HS-27A (cell line): ENCODE measurements at places on chromosomes 11 and 22.

- DNase-seq = no peak
These were observed 9.9 kb upstream of the GAL start for GRCh38 chr11:68674461-68674860.

DNA sequence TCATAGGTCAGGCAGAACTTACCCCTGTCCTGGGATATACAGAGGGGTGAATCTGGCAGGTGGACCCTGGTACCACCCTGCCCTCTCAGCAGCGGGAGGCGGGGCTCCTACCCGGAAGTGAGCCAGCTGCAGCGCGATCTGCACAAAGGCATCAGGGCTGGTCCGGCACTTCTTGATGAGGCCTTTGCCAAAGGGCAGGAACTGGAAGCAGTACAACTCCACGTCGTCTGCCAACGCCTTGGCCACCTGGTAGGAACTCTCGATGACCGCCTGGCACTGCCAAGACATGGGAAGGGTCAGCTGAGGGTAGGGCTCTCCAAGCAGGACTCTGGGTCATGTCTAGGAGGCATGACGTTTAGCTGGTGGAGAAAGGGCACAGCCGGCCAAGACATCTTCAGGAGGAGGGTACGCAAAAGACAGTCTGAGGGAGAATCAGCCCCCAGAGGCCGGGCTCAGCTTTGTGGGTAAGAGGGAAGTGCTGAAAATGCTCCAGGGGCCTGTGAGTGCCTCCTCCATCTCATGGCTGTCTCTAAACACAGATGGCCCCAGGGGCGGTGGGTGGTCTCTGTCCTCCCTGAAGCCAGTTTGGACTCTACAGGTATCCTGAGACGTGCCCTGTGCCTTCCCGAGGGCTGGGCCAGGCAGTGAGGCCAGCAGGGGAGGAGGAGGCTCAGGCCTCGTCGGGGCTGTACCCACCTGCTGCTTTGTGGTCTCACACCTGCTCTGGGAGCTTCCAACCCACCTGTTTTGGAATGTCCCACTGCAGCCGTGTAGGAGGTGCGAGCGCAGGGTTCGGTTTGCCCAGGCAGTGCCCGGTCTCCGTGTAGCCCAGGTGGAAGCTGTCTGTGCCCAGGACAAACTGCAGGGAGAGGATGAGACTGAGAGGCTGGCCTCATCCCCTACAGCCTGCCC, 6.7 kb downstream of the CPT1B start:
- DNase-seq = no peak

- DNase-seq = no peak
These were observed 713.2 kb downstream of the LRRC4C start for GRCh38 chr11:40746282-40746681.

DNA sequence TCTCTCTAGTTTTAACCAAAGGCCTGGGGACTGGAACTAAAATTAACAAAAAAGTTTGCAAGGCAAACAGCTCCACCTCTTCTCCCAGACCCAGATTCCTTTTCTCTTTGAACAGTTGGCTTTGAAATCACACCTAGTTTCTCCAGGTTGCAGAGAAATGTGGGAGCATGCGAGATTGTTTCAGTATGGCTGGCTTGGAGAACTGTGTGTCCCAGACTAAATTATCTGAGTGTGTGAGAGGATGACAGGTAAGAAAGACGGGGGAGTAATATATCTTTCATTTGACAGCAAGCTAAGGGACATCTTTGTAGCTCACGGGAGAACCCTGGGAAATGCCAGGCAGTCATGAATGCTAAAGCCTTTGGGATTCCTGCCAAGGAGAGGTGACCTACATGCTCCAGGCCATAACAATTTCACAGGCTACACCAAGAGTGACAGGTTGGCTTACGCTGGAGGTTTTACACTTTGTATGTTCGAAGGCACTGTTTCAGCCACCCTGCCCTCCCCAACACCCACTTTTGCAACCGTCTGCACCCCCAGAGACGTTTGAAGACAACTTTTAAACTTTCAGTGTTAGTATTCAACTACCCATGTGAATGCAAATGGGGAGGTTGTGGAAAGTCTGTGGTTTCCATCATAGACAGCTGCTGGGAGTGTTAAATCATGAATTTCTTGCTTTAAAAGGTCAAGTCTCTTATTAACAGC, 109.3 kb upstream of the SNX19 start:
- no peak for DNase-seq

- no peak for DNase-seq
These were observed 9.1 kb downstream of the BACE1-AS start for GRCh38 chr11:117300283-117300663.

DNA sequence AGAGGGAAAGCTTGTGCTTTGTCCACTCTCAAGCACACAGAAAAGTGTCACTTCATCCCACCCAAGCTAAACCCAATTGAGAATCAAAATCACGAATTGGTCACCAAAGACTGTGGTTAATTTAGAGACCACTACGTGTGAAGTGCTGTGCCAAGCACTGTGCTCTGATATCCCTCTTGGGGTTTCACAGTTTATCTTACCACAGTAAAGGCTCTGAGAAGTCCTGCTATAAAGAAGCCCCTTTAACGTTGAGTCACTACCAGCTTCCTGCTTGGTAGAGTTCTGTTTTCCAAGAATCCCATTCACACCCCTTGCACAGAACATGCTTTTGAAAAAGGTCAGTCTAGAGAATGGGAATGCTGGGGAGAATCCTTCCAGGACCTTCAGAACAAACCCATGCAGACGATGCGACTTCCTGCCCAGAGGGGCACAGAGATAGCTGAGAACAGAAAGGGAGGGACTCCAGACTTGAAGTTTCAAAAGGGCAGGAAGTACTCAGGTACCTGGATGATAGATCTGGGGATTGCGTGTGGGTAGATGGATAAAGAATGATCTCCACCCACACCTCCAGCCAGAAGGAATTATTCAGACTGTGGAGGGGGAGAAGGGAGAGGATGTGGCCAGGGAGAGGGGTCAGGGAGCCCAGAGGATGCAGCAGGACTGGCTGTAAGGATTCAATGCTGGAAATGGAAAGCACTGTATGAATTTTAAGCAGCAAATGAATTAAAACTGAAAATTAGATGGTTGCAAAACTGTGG, 18.1 kb upstream of the TSPAN18 start:
- no peak for DNase-seq
